ENCODE measurements at places on chromosomes 7 and 10.

- DNase-seq: no peak
Observed at GRCh38 chr10:118925404-118926071, 104.0 kb upstream of the NANOS1 start.

GRCh38 chr10:5532307-5532605 is 7.5 kb downstream of the CALML3 start:
- DNase-seq: no peak

DNA sequence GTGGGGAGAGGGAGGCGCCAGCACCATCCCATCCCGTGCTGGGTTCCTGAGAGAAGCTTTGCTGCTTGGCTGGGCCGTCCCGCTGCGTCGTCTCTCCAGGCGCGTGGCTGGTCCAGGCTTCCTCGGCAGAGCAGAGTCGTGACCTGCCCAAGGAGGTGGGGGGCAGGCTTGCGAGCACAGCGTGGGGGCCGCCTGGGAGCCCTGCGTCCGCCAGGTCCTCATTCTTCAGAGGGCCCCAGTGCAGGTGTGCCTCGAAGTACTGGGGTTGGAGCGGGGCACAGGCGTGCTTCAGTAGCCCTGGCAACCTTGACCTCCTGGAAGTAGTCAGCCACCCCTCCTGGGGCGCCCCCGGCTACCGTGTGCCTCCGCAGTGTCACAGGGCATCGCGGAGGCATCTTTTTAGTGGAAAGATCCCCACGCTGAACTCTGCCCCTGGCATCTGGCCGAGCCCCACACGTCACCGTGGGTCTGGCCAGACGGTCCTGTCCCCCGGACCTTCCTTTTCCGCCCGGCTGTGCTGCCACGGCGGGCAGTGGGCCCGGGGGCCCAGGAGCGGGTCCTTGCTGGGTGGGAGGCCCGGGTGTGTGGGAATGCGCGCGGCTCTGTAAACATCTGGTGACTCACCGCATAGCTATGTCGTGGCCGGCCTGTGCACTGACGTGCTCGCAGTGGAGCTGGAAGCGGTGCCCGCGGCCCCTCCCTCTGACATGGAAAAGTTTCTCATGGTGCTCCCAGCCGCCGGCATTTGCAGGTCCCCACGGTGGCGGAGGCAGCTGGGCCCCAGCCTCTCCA is 6.4 kb downstream of the MAFK start:
- DNase-seq: no peak

DNA sequence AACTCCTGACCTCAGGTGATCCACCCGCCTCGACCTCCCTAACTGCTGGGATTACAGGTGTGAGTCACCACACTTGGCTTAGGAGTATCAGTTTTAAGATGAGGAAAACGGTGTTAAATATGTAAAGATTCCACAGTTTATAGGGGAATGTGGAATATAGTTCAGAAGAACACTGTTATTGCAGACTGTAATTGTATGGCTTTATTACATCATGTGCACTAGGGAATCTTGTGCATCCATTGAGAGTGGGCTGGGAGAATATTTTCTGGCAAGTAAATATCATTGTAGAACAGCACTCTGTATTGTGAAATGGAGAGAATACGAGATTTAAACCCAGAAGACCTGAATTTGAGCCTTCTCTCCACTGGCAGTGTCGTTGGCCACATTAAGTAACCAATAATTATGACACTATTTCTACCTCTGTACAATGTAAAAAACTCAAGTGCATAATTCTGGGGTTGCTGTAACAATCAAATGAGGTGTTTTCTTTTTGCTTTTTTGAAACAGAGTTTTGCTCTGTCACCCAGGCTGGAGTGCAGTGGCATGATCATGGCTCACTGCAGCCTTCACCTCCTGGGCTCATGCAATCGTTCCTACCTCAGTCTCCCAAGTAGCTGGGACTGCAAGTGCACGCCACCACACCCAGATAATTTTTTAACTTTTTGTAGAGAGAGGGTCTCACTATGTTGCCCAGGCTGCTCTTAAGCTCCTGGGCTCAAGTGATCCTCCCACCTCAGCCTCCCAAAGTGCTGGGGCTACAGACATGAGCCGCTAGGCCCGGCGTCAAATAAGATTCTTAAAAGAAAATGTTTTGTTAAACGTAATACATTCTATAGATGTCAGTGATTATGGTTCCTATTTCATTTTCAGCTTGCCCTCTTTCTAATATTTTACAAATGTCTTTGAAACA is 12.0 kb upstream of the PARD3 start:
- no peak for DNase-seq

- DNase-seq: no peak
Observed at GRCh38 chr7:105816954-105817615, 59.3 kb downstream of the ATXN7L1 start.

- no peak for DNase-seq
Observed at GRCh38 chr7:18940593-18941134, 176.8 kb downstream of the TWIST1 start.

DNA sequence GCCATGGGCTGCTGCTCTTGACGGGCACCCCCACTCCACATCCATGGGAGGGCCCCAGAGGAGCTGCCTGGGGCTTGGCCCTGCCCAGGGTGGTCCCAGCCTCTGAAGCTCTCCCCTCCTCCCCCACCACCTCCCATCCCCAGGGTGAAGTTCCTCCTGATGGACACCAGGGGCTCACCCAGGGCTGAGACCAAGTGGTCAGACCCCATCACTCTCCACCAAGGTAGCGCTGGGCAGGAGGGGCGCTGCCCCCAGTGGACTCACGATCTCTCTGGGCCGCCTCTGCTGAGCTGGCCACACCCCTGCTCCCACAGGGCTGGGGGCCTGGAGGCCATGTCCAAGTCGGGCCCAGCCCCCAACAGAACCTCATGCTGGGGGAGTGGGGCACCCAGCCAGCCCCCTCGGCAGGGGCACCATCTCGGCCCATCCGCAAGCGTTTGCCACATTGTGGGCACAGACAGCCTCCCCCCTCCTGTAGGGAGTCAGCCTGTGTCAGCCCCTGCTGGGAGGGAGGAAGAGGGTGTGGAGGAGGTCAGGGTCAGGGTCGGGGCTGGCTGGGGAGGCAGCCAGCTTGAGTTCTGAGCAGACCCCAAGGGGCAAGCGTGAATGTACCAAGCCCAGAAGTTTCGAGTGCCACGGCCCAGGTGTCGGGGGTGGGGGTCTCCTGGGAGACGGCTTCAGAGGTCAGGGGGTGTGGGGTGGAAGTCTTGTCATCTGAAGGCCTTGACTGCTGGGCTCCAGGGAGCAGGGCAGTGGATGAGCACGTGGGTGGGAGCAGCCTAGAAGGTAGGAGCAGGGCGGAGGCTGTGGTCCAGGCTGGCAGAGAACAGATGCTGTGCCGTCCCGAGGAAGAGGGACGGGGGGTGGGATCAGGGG is 2.8 kb downstream of the UPK3B start:
- no peak for DNase-seq

DNA sequence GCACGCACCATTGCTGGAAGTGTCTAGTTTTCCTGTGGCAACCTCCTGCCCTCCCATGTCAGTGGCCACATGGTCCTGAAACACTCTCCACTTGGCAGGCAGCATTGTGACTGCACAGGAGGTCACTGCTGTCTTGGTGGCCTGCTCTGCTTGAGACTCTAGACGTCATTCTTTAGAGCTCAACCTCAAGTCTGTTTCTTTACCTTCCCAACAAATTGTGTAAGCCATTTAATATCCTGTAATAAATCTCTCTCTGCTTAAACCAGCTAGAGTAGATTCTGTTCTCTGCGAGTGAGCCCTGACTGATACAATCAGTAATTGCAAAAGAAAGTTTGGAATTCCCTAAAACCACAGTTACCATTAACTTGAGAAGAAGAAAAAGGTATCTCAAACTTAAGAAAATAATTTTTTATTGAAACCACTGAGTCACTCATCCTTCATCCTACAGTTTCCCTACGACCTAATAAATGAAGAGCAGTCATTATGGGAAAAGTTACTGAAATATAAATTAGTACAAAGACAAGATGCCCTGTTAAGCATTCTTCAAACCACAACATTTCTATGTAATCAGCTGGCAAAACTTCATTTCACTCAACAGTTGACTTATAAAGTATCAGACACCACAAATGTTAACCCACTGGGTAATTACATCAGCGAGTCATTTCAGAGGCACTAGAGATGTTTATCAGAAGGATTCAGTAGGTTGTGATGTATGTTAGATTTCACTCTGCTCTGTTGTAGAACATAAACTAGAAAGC is 18.0 kb downstream of the SLC25A13 start:
- DNase-seq: no peak

GRCh38 chr10:69287181-69287580 is 8.9 kb downstream of the HK1 start:
- no peak for DNase-seq

DNA sequence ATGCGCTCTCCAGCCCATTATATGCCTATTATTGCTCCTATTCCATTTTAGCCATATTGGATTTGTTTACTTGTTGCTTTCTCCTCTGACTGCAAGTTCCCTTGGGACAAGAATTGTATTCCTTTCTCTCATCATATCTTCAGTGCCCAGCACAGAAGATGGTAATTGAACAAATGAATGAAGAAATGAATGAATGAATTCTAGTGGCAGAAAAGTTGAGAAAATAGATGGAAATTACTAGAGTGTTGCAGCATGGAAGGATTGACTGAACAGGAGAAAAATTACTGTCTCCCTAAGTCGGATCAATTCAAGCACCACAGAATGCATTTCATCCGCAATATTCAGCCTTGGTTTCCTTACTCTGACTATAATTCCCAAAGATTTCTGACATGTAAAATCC is 1243.2 kb downstream of the SORCS1 start:
- DNase-seq: no peak

GRCh38 chr7:5627745-5628547 is 153.5 kb downstream of the RNF216 start:
- DNase-seq: no peak

GRCh38 chr10:113879691-113880090 is 25.2 kb downstream of the NHLRC2 start:
- DNase-seq: no peak

DNA sequence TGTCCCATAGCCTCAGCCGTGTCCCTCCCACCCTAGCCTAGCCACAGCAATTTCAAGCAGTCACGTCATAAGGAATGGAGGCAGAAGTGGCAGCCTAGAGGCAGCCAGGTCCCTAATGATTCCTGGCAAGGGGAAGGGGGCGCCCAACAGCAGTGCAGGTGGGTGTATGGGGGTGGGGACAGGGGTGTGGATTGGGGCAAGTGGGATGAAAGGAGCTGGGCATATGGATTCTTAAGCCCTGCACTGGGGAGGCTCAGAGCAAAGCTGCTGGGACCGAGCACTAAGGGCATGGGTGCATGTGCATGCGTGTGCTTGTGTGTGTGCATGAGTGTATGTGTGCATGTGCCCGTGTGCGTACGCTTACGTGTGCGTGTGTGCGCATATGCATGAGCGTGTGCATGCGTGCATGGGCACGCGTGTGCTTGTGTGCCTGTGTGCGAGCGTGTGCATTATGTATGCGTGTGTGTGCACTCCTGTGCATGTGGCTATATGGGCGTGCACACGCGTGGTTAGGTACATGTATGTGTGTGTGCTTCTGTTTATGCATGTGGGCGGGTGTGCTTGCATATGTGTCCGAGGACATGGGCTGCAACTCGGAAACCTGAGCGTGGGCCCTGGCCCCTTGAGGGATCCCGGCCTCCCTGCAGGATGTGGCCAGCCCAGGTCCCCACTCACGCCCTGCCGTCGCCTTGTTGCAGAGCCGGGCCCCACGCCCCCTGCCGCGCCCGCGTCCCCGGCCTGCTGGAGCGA is 34.1 kb downstream of the SH2B2 start:
- no peak for DNase-seq

GRCh38 chr10:132541129-132541528 is 3.5 kb downstream of the INPP5A start:
- DNase-seq: no peak

GRCh38 chr10:49414496-49414895 is 18.6 kb upstream of the DRGX start:
- DNase-seq: no peak

GRCh38 chr10:810351-810846 is 120.9 kb upstream of the DIP2C start:
- DNase-seq: no peak

- no peak for DNase-seq
Observed at GRCh38 chr7:94061326-94061725, 57.2 kb upstream of the BET1 start.
